ENCODE measurements at places on chromosomes 1 and 21. TPM values are rescaled to one million over a fixed set of nuclear protein-coding genes. Genes with fewer than 3 reads are reported as not detected.
A peak's percentile ranks its signal among the peaks of the same experiment; 100 is the strongest.

DNA sequence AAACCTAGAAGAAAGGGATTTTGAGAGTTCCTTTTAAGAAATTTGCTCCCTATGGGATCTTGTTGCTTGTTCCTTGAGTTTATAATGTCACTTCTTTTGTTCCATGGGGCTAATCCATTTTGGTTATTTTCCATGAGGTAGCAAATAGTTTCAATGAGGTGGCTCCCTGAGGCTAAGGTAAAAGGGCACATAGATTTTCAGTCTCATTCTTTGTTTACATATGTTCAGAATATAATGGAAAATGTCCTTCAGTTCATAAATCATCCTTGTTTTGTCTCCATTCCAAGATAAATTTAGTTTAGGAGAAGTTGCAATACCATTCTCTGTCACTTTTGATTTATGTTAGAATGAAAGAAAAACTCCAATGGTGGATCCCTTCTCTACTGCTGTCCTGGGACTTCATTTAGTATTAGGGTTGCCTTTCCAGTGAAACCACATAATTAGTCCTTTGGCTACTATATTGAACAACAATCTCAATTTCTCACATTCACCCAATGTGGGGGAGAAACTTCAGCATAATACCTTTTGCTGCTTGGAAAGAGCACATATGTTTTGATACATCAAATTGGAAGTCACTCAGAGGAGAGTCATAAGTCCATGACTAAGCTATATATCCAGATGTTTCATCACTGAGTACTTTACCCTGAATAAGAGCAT lies 80.9 kb upstream of the ADAMTS5 start:
- DNase-seq = peak; percentile 18

DNA sequence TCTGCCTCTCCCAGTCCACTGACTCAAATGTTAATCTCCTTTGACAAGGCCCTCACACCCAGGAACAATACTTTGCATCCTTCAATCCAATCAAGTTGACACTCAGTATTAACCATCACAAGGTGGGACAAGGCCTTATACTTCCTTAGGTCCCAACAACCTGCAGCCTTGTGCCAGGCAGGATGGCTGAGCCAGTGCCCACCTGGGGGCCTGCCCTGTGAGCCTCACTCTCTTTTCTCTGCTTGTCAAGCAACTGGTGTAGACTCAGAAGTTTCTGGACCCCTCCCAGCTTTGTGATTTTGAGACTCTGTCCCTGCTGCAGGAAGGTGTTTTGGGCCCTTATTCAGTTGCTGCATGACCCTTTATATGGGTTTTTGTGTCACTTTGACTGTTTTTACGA lies 310.0 kb upstream of the C1orf174 start:
- no peak for DNase-seq

- no peak for DNase-seq
Observed at GRCh38 chr21:22062472-22063139, 1064.4 kb downstream of the NCAM2 start.

DNA sequence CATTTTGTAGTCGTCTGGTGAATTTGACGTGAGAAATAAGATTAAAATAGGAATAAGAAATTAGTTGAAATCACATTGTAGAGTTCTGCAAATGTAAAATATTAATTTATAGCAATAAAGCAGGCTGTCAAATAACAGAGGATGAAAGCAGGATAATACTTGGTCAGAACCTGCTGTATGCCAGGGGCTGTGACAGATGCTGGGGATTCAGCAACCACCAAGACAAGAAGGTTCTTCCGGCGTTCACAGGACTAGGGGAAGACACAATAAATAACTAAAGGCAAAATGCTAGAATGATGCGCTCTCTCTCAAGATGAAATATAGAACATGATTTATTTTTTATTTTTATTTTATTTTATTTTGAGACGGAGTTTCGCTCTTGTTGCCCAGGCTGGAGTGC lies 6.8 kb upstream of the PARK7 start:
- no peak for DNase-seq

GRCh38 chr1:16151196-16151994 lies 4.5 kb downstream of the EPHA2 start:
- peak; percentile 92 for DNase-seq

GRCh38 chr1:30476476-30476875 lies 246.9 kb downstream of the MATN1 start:
- no peak for DNase-seq

- no peak for DNase-seq
Observed at GRCh38 chr1:178048883-178049282, 45.0 kb upstream of the RASAL2 start.

DNA sequence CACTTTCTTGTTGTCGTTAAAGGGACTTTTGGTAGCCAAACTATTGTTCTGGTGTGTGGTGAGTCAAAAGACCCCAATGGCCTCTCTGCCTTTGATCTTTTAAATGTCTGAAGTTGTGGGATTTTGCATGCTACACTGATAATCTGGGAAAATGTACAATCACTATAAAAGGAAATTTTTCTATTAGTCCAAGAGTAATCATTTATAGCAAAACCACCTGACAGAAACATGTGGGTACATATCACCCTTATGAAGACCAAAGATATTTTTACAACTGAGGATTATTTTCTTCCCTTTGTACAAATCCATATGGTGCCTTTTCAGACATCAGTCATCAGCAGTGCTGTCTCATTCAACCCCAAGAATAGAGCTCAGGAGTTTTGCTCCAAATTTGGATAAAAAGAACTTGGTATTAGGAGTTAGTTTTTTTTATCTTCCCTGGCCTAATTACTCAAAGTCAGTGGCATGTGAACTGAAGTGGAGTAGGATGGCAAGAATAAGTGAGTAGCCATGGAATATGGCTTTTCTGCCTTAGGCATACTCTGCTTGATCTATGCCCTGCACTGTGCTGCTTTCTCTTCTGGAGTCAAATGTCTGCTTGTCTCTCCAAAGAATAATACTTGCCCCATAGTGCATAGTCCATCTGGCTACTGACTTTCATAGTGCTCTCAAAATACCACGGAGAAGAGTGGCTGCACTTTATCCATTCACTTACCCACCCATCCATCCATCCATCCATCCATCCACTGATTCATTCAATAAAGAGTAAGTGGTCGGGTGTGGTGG lies 13.5 kb downstream of the GREM2 start:
- no peak for DNase-seq

DNA sequence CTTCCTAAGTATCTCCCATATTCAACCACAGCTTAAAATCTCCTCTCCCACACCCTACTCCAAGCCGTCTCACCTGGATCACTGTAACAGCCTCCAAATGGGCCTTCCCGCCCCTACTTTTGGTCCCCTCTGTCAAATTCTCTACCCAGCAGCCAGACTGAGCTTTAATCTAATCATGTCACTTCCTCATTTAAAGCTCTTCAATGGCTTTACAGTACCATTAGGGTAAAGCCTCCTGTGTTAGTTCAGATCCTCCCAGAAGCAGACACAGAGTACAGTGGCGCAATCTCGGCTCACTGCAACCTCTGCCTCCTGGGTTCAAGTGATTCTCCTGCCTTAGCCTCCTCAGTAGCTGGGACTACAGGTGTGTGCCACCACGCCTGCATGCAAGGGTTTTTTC lies 46.8 kb upstream of the PSEN2 start:
- DNase-seq = no peak

- no peak for DNase-seq
Observed at GRCh38 chr21:37987668-37988067, 71.4 kb upstream of the KCNJ6 start.

DCST2 gene
- 0.41 TPM for total RNA-seq

OR2T35 gene
- not detected for total RNA-seq

FBXO2 gene
- 1.5 TPM for total RNA-seq
